Muscle of arm (tissue), 14 donors: ENCODE measurements at places on chromosomes 3 and 15. TPM values are rescaled to one million over a fixed set of nuclear protein-coding genes. Genes with fewer than 3 reads are reported as not detected.

DNA sequence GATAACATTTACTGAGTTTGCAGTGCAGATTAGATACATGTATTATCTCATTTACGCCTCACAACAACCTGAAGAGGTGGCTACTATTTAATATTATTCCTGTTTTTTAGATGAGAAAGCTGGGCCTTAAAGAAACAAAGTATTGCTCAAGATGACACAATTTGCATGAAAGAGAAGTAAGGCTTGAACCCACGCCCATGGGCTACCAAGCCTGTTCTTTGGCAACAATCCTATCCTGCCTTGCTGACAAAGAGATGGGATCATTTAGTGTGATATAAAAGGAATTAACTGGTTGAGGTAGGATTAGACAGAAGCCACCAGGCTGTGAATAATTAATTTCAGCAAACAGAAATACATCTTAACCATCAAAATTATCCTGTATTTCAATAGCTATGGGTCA lies 9.2 kb upstream of the LDHAL6B start:
- DNase-seq, result no peak

DNA sequence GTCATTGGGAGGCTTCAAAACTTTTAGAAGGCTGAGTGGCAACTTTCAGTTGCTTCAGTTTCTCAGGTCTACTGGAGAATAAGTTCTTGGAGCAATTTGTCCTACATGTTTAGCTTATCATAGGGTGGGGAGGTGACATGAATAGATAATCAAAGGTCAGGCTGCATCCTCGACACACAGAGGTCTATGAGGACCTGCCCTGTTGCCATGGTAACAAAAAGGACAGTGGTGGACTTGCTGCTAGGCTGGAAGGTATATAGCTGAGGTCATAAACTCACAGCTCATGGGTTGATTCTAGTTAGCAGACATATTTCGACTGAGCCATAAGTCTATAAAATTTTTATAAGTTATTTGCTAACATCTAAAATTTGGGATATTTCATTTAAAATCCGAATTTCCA lies 267.0 kb downstream of the THRB start:
- DNase-seq, result no peak

DNA sequence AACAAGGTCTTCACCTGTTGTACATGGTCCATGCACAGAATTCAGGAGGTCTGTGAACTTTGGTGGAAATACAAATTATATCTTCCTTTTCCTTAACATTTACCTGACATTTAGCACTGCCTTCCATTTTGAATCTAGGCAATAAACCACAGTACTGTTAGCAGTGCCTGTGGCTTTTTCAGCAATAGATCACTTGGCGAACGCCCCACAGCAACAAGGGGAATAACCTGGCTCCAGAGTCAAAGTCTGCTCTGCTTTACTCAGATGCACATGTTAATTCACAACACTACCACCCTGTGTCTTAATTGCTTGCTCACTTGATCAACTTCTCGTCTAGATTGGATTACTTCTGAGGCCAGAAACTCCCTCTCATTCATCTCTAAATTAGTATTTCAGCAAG lies 414.6 kb upstream of the PROK2 start:
- DNase-seq, result no peak

GRCh38 chr15:72685301-72685924 lies 569 bp downstream of the HIGD2B start:
- DNase-seq, result no peak

- DNase-seq, result no peak
Measured at GRCh38 chr15:43441316-43441715, 51.6 kb downstream of the TP53BP1 start.

GRCh38 chr15:94395640-94396039 lies 164.3 kb downstream of the MCTP2 start:
- DNase-seq, result no peak

DNA sequence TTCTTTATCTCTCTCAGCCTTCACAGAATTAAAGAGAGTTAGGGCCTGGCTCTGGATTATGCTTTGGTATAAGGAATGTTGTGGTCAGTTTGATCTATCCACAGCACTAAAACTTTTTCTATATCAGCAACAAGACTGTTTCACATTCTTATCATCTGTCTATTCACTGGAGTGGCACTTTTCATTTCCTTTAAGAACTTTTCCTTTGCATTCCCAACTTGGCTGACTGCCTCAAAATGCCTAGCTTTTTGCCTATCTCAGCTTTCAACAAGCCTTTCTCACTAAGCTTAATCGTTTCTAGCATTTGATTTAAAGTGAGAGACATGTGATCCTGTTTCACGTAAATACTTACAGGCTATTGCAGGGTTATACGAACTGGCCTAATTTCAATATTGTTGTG lies 471.8 kb downstream of the GBE1 start:
- no peak for DNase-seq

DNA sequence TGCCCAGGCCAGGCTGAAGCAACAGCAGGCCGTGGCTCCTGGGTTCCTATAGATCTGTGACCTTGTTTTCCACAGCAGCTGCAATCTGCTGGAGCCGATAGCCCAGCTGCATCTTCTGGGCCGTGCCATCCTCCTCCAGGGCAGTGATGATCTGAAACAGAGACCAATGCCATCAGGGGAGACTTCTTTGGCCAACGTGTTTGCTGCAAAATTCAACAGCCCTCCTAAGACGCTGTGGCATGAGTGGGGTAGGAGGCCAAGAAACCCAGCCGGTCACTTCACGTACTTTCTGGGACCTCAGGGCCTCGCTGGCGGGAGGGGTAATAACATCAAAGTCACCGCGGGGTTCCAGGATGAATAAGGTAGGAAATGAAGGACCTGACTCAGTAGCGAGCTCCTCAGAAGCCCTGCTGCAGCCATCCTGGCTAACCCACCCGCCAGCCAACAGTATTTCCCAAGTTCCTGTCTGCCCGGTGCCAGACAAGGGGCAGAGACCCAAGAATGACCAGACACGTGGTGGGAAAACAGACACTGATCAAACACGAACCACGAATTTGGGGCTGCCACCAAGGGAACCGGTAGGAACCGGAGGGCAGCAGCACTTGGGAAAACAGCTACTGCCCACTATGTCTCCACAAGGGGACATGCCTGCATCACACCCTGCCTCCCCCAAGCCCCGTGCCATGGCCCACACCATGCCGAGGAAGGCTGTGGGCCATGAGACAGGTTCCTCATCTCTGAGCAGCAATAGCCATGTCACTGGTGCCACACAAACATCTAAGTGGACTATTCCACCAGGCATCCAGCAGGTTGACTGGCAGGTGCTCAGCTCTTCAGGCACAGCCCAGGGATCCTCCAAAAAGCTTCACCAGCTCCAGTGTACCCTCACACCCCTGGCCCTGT lies 25.2 kb downstream of the PLXNB1 start:
- no peak for DNase-seq

DNA sequence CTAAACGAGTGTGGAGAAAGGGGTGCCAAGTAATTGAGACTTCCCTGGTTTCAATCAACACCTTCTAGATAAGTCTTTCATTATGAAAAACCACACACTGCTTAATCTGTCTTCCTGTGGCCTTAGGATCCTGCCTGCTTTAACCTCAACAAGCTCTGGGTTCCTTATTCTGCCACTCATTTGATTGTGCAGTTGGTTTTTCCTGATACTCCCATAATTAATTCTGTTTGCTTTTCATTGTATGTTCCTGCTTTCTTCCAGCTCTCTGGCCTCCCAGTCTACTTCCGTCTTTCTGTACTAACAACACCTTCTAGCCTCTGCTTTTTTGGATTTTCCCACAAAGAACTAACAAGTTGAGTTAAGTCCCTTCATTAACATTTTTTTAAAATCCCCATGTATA lies 20.2 kb upstream of the GCNT3 start:
- no peak for DNase-seq

DNA sequence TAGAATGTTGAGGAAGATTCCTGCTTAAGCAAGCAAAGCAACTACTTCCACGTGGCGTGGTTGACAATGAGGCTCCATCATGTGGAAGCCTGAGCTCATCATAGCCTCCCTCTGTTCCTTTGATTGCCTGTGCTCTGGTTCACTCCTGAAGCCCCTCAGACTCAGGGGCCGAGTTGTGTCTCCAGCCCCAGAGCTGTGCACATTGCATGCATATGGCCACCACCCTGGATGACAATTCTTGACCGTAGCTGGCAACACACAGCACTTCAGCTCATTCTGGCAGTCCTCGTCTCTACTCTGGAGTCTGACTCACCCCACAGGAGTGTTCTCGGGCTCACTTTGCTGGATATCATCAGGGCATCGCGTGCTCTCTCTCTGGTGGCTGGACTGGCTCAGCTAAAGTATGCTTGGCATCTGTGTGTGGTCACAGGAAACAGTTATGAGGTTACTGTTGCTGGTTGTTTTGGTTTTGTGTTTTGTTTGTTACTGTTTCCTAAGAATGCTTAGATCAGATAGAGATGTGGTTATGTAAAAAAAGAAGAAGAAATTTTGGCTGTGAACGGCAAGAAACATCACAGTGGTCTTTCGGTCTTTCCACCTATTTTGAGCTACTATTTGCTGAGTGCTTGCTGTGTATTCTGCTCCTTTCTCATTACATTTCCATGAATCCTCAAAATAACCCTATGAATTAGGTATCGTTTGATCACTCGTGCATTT lies 41.6 kb upstream of the MRPS22 start:
- no peak for DNase-seq

- no peak for DNase-seq
Measured at GRCh38 chr15:80685628-80686027, 9.5 kb upstream of the ABHD17C start.

DNA sequence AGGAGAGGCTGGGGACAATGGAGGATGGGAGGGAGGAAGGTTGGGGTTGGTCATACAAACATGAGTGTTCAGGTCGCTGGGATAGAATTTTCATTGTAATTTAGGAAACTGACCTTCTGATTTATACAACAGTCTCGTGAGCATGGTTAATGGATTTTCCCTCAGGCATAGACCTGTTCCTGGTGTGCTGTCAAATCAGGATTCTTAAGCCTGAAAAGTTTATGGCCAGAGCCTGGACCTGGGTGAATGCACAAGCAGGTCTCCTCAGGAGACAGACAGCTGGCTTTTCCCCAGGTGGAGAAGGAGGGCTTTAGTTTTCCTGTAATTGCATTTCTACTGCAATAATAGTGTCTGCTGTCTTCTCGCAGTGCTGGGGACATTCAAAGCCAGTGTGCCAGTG lies 338.0 kb downstream of the SHQ1 start:
- DNase-seq, result no peak

DNA sequence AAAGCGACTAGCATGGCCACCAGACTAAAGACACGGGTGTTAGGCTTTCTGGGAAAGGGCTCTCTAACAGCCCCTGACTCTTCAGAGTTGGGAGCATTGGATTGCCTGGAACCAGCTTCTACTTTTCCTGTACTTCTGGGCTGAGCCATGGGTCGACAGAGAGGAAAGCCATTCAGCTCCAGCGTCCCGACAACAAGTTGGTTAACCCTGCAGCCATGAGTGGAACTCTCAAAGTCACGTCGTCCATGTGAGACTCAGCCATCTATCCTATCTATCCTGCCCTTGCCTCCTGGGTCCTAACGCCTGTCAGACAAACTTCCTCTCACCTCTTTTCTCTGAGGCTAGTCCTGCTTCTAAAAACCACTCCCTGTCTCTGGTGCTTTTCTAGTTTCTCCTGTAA lies 32.6 kb upstream of the TBC1D5 start:
- DNase-seq, result no peak

DNA sequence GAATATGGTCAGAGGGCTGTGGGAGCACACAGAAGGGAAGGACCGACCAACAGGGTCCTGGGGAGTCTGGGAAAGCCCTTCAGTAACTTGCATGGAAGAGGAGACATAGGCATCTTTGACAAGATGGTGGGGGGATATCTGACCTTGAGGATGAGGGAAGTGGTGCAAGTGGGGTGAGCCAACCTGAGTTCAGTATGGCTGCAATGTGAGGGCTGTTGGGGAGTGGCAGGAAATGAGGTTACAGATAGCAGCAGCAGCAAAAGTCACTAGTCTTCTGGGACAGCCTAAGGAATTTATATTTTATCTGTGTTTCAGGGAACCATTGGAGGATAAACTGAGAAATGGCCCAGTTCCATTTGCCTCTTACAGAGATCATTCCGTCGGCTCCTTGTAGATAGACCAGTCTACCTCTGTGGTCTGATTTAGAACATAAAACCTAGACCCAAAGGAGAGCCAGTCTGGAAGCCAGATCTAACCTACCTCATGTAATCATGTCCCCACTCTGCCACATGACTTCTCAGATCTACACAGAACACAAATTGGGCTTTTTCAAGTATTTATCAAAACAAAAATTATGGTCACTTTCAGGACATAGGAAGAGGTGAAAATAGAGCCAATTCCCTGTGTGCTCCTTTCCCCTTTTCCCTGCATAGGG lies 75.6 kb downstream of the ST6GAL1 start:
- DNase-seq, result no peak

- DNase-seq, result no peak
Measured at GRCh38 chr15:51104512-51104911, 9.8 kb upstream of the TNFAIP8L3 start.

DNA sequence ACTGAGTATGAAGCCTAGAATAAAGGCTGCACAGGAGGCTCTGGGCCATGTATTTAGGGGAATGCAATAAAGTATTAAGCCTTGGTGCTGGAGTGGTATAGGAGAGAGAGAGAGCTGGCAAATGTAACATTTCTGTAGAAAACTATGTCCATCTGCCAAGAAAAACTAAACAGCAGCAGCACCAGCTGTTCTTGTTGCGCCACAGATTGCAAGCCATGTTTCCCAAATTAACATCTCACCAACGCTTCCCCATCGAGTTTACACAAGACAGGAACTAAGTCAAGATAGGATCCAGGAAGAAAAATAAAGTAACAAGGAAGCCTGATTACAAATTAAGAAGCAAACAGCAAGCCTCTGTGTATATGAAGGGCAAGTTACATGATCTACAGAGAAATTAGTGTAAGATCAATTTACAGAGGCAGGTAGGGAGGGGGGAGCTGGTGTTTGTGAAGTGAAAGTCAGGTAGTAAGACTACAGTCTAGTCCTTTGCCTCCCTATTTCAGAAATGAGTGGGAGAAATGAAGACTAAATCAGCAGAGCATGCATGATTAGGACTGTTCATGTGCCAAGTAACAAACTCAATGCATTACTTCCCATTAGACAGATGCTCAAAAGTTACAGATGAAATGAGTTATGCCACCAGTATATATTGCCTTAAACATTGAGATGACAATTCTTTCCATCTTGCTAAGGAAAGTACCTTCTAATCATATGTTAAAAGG lies 900.5 kb downstream of the EPHA3 start:
- DNase-seq, result no peak

- no peak for DNase-seq
Measured at GRCh38 chr3:153673853-153674252, 447.3 kb upstream of the ARHGEF26 start.

- DNase-seq, result no peak
Measured at GRCh38 chr15:79721256-79721655, 175.6 kb downstream of the MTHFS start.

- peak; percentile 38 for DNase-seq
Measured at GRCh38 chr3:41893977-41894376, 67.9 kb downstream of the ULK4 start.

- DNase-seq, result peak; percentile 58
Measured at GRCh38 chr3:30520699-30521098, 85.7 kb upstream of the TGFBR2 start.

GRCh38 chr3:66434726-66435125 lies 66.1 kb downstream of the LRIG1 start:
- no peak for DNase-seq

ROPN1B gene
- polyA plus RNA-seq, result not detected

C3orf85 gene
- not detected for polyA plus RNA-seq

THPO gene
- 2.0 TPM for polyA plus RNA-seq

BUB1B gene
- polyA plus RNA-seq, result 16.0 TPM

KLHDC8B gene
- polyA plus RNA-seq, result 44.8 TPM

TRANK1 gene
- polyA plus RNA-seq, result 6.6 TPM
